Stimulated activated CD8-positive, alpha-beta memory T cell treated with anti-CD3 and anti-CD28 coated beads, Interleukin-15, amount 100 ng/mL, for 24 hours (primary cell): ENCODE measurements at places on chromosomes 6 and 20.

- no peak for DNase-seq
Measured at GRCh38 chr6:23140871-23141270, 571.5 kb downstream of the HDGFL1 start.

DNA sequence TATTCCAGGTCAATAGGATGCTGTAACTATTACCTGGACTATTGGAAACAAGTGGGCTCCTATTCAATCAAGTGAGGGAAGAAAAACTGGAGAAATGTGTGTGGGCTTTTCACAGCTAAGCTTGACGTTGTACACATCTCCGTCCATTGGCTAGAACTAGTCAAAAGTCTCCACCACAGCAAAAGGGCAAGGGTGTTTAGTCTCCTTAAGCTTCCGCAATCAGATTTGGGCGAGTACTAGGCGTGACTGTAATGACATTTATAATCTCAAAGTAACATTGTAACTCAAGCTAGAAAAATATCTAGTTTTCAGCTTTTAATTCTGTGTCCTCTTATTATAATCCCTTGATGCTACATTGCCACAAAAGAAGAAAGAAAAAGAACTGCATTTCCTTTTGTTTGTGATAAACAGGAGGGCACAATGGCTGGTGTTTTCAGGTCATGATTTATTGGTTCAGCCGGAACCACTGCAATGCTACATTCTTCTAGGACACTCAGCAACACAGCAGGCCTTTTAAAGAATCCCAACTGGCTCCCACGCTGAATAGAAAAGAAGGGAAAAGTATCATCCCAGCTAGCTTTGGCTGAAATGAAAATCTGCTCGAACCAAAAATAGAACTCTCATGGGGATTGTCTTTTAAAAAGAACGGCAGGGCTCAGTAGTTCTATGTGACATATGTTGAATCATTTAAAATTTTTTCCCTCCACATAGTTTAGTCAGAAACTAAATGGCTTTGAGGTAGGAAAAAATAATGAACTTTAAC, 387.7 kb downstream of the BTBD3 start:
- no peak for DNase-seq

- DNase-seq, result no peak
Measured at GRCh38 chr20:46639587-46639986, 11.7 kb downstream of the SLC13A3 start.

DNA sequence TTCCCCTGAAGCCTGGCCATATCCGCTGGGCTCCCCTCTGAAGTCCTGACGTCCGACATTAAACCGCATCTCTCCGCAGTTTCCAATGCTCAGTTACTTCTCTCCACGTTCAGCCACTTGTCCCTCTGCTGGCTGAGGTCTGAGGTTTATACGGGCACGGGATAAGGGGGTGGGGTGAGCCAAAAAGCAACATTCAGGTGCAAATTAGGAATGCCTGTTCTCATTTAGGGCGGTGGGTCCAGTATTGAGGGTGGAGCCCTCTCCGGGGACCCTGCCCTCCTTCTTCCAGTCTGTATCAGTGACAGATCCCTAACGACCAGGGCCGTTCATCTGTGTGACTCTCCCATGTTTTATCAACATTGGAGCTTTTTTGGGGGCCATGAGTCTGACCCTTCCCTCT, 1454.4 kb downstream of the HACE1 start:
- no peak for DNase-seq

GRCh38 chr6:20639161-20639560, 104.9 kb downstream of the CDKAL1 start:
- no peak for DNase-seq

GRCh38 chr6:157293780-157294179, 29.5 kb downstream of the TMEM242 start:
- DNase-seq, result no peak

GRCh38 chr20:20225325-20226043, 142.4 kb upstream of the INSM1 start:
- no peak for DNase-seq

DNA sequence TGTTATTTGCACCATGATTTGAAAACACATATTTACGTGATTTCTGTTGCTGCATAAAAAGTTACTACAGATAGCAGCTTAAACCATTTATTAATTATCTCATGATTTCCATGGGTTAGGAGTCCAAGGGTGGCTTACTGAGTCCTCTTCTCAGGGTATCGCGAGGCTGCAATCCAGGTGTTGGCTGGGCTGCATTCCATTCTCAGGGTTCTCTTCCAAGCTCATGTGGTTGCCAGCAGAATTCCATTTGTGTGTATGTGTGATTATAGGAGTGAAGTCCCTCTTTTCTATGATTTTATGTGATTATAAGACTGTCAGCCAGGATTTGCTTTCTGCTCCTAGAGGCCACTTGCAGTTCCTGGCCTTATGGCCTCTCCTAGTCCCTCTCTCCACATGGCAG, 135.1 kb downstream of the FAM83B start:
- DNase-seq, result no peak

DNA sequence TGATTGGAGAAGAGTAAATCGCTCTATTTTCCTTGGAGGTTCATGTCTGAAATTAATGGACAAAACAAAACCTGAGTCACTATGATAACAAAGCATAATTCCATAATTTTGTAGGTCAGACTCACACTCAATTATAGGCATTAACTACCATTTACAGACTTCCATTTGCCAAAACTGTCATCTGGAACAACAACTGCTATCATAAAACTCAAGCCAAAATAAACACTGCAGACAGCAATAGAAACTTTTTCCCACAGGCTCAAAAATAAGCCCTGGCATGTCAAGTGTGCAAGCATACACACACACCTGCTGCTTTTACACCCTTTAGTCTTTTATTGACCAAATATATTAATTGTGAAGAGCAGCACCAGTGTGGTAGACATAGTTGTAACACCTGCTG, 7.1 kb downstream of the MRPS10 start:
- no peak for DNase-seq

DNA sequence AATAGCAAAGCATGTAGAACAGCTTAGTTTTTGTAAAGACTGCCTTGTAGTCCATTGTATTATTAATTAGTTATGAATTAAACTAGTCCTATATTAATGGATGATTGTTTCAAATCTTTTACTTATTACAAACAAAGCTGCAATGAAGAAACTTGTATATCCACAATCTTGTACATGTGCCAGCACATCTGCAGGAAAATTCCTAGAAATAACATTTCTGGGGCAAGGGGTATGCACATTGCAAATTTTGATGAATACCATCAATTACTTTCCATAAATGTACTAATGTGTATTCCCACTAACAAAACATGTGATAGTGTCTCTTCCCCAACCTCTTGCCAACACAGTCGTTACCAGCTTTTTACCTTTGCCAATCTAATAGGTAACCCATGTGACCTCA, 73.6 kb upstream of the AKAP12 start:
- DNase-seq, result no peak

- no peak for DNase-seq
Measured at GRCh38 chr6:105453968-105454367, 51.1 kb upstream of the PREP start.

GRCh38 chr6:161366301-161366923, 92.6 kb upstream of the AGPAT4 start:
- no peak for DNase-seq

GRCh38 chr20:10798811-10799210, 125.0 kb upstream of the JAG1 start:
- DNase-seq, result no peak

DNA sequence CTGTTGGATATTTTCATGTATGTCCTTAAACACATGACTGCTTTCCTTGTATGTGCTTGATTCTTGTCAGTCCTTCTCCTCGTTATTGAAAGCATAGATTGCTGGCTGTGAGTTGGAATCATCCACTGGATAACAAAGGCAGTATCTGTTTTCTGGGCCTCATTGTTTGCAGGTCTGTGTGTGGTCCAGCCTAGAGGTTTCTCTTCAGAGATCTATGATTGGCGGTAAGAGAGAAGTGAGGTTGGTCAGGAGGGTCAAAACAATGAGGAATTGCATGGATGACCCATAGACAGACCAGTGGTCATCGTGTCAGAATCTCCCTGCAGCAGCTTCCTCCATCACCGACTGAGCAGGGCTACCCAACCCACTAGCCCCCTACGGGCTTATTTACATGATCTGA, 915.0 kb downstream of the KIF16B start:
- DNase-seq, result no peak

DNA sequence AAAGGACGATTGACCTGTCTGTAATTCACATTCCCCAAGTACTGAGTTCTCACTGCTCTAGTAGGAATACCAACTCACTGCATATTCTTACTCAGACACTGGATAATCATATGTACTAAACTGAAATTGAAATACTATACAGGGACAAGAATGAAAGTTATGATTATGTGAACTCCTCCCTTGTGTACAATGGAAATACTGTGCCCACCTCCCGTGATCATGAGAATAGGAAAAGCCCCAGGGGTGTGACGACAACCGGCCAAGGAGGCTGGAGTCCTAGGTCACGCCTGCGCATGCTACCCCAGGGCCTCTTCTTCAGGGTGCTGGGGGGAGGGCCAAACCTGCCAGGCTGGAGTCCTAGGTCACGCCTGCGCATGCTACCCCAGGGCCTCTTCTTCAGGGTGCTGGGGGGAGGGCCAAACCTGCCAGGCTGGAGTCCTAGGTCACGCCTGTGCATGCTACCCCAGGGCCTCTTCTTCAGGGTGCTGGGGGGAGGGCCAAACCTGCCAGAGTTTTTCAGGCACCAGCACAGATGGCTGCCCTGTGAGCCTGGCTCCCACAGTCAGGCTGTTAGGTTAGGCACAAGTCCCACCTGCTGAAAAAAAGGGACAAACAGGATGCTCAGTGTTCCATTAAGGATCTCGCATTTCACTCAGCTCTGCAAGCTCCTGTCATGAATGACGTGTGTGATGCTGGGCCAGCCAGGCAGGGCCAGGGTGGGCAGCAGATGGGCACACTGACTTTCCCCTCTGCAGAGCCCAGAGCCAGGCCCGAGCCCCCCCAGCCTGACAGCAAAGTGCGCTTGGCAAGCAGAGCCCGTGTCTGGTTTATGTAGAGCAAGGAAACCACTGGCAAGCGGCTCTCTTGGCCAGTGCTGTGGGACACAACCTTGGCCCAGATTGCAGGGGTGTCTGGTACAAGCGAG, 107.7 kb downstream of the FOXF2 start:
- DNase-seq, result no peak

GRCh38 chr6:138782243-138782642, 8.7 kb downstream of the CCDC28A start:
- no peak for DNase-seq

DNA sequence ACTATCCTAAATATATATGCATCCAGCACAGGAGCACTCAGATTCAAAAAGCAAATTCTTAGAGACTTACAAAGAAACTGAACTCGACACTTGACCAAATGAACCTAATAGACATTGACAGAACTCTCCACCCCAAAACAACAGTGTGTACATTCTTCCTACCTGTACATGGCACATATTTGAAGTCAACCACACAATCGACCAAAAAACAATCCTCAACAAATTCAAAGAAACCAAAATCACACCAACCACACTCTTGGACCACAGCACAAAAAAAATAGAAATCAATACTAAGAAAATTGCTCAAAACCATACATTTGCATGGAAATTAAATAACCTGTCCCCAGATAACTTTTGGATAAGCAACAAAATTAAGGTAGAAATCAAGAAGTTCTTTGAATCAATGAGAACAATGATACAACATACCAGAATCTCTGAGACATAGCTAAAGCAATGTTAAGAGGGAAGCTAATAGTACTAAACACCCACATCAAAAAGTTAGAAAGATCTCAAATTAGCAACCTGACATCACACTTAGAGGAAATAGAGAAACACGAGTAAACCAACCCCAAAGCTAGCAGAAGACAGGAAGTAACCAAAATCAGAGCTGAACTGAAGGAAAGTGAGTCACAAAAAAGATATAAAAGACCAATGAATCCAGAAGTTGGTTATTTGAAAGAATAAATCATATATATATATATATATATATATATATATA, 12.5 kb upstream of the TREM1 start:
- no peak for DNase-seq

DNA sequence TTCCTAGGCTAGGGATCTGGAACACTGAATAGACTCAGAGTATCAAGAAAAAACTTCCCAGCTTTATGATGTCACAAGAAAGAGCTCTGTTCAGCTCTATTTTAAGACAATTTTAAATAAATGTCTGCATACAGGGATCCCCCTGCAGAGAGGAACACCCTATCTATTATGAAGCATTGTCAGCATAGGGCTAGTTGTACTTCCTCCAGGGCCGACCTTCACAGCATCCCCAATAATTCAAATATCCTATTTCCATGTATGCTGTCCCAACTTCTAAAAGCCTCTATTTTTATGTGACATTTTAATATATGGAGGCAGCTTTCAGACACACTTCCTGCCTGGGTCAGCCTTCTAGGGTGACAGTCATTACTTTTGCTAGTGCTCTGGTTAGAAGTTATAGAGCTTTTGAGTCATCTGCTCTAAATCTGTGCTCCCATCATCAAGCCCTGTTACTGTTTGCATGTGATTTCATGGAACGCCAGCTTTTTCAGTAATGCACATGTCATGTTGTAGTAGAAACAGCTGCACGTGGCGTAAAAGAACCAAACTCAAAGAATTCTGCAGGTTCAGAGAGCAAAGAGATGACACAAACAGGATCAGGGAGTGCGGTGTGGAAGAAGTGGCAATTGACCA, 189.2 kb downstream of the ADGB start:
- no peak for DNase-seq

DNA sequence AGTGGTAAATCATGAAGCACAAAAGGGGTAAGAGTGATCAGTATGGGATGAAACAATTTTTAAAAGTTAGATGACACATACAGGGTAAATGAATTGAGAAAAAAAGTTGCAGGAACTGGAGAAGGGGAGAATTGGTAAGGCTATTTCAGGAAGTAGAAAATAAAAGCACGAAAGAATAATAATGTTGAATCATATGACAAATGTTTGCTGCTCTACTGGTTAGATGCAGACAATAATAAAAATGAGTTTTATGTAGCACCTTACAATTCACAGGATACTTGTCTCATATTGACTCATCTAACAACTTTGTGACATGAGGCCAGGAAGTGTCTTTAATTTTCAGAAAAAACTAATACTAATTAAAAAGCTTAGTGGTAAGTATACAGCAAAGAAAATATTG, 566.5 kb upstream of the MARCKS start:
- no peak for DNase-seq

DNA sequence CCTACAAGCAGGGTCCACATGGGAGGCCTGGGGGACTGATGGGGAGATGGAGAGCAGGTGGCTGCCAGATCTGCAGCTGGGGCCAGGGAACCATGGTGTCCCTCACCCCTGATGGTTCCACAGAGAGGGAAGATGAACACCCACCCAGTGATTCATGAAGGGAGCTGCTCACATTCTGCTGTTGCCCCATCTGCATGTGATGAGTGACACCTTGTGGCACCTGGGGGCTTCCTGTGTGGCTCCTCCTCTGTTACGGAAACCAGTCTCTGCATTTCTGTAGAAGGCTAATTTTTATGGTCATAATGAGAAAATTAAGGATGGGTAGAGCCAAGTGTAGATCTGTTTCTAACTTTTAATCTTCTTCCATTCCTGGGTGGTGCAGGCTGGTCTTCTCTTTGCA, 217.1 kb downstream of the SMOC2 start:
- no peak for DNase-seq

- no peak for DNase-seq
Measured at GRCh38 chr20:50659975-50660670, 31.2 kb downstream of the RIPOR3 start.

GRCh38 chr6:73929405-73929804, 233.4 kb downstream of the CD109 start:
- DNase-seq, result no peak

- no peak for DNase-seq
Measured at GRCh38 chr6:12137480-12137879, 125.4 kb downstream of the HIVEP1 start.

- no peak for DNase-seq
Measured at GRCh38 chr6:166926748-166927147, 29.6 kb downstream of the RNASET2 start.
